CD4-positive, alpha-beta memory T cell (primary cell): ENCODE measurements at places on chromosomes 4 and X. TPM values are rescaled to one million over a fixed set of nuclear protein-coding genes. Genes with fewer than 3 reads are reported as not detected.

DNA sequence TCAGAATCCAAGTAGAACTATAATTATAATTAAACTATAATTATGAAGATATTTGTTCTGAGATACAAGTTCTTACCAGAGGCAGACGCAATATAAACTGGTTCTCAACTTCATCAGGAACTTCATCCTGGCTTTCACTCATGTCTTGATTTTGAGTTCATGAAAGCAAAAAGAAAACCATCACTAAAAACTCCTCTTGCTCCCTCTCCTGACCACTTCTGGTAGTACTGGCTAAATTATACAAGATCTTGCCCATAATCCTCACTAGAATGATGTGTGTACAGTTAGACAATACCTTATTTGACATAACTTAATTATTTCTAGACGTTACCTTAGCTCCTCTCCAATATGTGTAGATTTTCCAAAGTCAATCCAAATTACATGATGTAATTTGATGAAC, 3.7 kb downstream of the TAF7L start:
- peak; percentile 23 for DNase-seq
- H3K4me1 ChIP-seq, result no peaks in the 10 kb centered on the region
- no peak overlapping the region for H3K27ac ChIP-seq
- no peak overlapping the region for H3K4me3 ChIP-seq

GRCh38 chr4:58451707-58452106, 1341.5 kb upstream of the IGFBP7 start:
- no peak overlapping the region for H3K4me3 ChIP-seq
- DNase-seq, result no peak
- no peaks in the 10 kb centered on the region for H3K36me3 ChIP-seq
- H3K27ac ChIP-seq, result no peak overlapping the region

DNA sequence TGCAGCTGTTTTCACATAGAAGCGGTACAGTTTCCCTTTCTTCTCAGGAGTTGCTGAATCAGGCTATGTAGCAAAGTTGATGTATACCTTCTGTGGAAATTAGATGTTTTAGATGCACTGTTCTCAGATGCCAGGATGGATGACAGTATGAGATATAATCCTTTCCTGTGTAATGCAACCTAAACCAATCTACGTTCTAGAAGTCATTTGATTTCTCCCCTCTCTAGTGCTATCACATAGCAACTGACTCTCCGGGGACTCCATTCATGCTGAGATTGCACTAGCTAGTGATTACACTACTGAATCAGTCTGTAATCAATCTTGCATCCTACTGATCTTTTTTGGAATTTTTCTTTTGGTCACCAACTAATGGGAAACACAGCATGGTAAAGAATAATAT, 1881.7 kb downstream of the PCDH7 start:
- H3K4me1 ChIP-seq, result no peaks in the 10 kb centered on the region
- H3K4me3 ChIP-seq, result no peak overlapping the region
- DNase-seq, result no peak
- H3K27ac ChIP-seq, result no peak overlapping the region

DNA sequence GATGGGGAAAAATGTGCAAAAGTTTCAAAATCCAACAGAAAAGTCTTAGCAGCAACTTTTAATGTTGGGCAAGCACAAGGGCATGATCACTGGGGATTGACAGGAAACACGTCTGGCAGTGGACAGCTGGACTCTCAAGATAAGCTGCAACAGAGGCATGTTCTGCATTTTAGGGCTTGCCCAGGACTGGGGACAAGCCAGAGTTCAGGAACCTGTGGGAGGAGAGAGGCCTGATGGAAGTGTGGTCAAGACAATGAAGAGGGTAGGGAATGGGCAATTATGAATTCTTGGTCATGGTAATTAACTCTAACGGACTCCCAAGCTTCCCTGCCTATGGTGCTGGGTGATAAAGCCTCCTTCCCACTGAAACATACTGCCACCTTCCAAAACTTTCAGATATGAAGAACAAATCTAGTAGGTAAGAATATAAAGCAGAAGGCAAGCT, 48.4 kb downstream of the ANXA3 start:
- H3K27ac ChIP-seq, result no peak overlapping the region
- no peaks in the 10 kb centered on the region for H3K4me1 ChIP-seq
- H3K36me3 ChIP-seq, result no peaks in the 10 kb centered on the region
- DNase-seq, result no peak
- H3K27me3 ChIP-seq, result no peaks in the 10 kb centered on the region

- no peak overlapping the region for H3K27ac ChIP-seq
- H3K27me3 ChIP-seq, result no peaks in the 10 kb centered on the region
- no peak overlapping the region for H3K4me3 ChIP-seq
- no peaks in the 10 kb centered on the region for H3K4me1 ChIP-seq
- no peak for DNase-seq
- no peaks in the 10 kb centered on the region for H3K36me3 ChIP-seq
Observed at GRCh38 chr4:43089730-43090129, 197.2 kb downstream of the GRXCR1 start.

The SMR3B gene
- polyA plus RNA-seq, result not detected

The PNMA6E gene
- polyA plus RNA-seq, result not detected
